Inflammatory macrophage treated with lipopolysaccharide for 1 hour (primary cell): ENCODE measurements at places on chromosomes 12 and 14.

DNA sequence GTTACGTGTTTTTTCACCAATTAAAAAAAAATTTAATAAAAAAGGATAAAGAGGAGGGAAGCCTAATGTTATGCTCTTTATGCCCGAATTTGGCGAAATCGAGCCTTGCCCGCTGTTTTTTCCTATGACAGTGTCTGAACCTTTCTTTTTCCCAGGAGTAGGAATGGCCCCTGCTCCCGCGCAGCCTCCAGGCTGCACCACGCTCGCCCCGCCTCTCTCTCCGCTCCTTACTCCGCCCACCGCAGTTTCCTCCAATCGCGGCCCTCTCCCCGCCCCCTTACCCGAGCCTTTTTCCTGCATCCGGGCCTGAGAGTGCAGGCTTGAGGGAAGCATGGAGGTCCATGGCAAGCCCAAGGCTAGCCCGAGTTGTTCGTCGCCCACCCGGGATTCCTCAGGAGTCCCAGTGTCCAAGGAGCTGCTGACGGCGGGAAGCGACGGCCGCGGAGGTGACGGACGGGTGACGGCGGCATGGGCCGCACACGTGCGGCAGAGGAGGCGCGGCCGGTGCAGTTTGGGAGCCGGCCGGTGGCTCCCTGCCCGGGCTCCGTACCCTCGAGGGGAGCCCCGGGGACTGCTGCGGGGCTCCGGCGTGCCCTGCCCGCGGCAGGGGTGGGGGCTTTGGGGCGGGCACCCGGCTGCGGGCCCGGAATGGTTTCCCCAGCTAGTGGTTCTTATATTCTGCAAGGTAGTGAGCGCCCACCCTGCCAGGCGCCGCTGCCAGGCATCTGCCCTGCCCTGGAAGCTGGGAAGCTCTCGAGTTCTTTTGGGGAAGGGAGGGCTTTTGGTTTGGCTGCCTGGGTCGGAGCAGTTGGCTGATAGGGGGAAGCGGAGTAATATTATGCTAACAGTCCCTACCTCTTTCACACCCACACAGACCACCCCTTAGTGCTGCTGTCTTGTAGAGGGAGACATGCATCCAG lies at the start of gene NOPCHAP1:
TSS of gene NOPCHAP1 (plus strand) at position 295 of the 920 bp plus-strand sequence. CDS start at position 332, 37 bp downstream.
- peak; percentile 92 for DNase-seq

- DNase-seq = no peak
These were observed 37.4 kb upstream of the SELPLG start for GRCh38 chr12:108671110-108671509.

GRCh38 chr12:83378186-83378727 lies 691.6 kb downstream of the TMTC2 start:
- DNase-seq = no peak

DNA sequence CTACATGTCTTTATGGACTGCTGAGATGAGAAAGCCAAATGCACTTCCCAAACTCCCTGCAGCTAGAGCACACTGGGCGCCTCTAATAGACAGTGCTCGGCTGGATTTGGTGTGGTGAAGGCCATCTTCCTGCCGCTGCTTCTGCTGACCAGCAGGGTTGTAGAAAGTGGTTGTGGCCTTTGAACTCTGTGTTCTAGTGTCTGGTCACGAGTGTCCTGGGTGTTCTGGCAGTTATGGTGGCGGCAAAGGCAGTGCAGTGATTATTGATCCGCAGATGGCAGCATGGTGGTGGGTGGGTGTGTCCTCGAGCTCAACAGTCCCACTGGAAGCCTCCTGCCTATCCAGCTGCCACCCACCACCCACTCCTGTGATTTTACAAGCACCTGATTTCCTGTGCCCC lies 43.4 kb downstream of the SMIM41 start:
- DNase-seq = no peak

- DNase-seq = peak; percentile 22
These were observed 4.7 kb downstream of the ZDHHC17 start for GRCh38 chr12:76768576-76768975.

GRCh38 chr14:51285120-51285519 lies 45.1 kb downstream of the TMX1 start:
- DNase-seq = no peak

DNA sequence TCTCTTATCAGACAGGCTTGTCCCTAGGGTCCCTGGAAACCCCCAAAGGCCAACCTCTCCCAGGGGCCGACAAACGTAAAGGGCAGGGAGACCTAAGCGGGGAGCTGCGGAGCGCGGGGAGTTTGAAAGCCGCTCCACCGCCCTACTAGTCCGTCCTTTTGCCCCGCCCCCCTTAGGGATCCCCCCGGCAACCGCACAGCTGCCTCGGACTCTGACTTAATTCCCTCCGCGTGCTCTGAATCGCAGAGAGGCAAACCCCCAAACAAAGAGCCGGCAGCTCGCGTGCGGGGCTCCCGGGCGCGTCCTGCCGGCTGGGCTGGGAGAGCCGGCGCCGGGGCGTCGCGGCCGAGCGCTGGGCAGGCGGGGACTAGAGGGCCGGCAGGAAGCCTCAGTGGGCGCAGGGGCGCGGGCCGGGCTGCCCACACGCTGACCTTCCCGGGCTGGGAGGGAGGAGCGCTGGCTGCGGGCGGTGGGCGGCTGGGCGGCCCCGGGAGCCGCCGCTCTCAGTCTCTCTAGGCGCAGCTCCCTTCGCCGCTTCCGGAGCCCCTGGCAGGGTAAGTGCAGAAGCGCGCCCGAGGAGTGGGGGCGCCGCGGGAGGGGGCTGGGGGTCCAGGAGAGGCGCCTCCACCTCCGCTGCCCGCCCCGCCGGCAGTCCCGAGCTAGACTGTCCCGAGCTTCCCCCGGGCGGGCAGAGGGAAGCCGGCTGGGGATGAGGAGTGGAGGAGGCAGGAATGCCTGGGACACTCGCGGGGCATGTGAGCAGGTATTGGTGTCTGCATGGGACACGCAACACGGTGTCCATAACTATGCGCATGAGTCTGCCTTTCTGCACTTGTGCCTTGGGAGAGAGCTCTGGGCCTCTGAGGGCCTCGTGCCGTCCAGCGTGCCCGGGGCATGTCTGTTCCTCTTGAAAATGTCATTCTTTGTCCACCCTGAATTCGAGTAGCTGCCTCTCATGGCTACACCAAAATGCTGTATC lies at the start of gene TSPAN11:
TSS of gene TSPAN11 (plus strand) at position 506 of the 979 bp plus-strand sequence. CDS start 27,244 bp downstream, outside the sequence.
- no peak for DNase-seq

DNA sequence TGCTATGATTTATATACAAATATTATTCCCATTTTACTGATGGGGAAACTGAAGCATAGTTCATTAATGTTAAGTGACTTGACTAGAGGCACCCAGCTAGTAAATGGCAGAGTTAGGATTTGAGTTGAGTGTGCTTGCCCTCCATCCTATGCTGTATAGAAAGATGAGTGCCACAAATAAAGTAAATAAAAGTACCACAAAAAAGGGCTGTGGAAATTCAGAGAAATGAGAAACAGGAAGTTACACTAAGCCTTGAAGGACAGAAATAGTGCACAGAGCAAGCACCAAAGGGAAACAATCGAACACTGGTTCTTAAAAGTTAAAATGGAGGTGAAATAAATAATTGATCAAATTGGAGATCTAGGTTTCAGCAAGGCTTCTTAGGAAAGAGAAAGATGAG lies 9.2 kb upstream of the ABCD2 start:
- no peak for DNase-seq

DNA sequence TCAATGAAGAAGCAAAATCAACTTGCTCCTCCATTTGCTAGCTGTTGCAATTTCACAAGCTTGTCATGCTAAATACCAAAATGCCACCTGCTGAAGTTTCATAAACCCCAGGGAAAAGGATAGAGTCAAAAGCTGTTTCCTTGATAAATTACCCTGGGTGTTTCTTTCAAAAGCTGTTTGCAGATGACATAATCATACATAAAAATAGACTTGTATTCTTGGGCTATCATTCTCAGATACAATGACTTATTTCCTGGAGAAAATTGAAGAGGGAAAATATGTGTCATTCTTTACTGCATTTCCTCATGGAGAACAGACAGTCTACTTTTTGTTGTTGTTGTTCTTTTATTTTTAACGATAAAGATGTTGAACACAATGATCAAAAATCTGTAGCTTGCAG lies 119.2 kb downstream of the GALC start:
- DNase-seq = no peak
